ENCODE measurements at places on chromosomes 4 and X. TPM values are rescaled to one million over a fixed set of nuclear protein-coding genes. Genes with fewer than 3 reads are reported as not detected.

GRCh38 chr4:110949542-110949941 is 326.7 kb upstream of the PITX2 start:
- H3K36me3 ChIP-seq: no peaks in the 10 kb centered on the region
- no peak overlapping the region for H3K27ac ChIP-seq
- no peaks in the 10 kb centered on the region for H3K27me3 ChIP-seq
- no peak for DNase-seq
- H3K4me1 ChIP-seq: no peaks in the 10 kb centered on the region

DNA sequence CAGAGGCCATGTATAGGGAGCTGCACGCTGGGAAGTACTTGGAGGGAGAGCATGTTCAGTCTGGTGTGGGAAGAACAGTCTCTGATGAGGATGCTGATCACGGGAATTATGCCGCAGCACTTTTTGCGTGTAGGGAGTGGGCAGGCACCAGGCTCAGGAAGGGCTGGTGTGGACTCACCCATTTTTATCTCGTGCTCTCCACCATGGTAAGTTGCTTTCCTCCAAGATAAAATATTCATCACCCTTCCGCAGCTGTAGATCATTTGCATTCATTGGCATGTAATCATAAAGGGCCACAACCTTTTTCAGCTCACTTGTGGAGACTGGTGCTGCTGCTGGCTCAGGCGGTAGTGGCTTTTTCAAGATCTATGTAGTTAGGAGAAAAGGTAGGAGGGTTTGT is 11.8 kb upstream of the TIMM8A start:
- H3K36me3 ChIP-seq: no peaks in the 10 kb centered on the region
- no peaks in the 10 kb centered on the region for H3K4me1 ChIP-seq
- no peak overlapping the region for H3K27ac ChIP-seq
- DNase-seq: no peak
- no peaks in the 10 kb centered on the region for H3K27me3 ChIP-seq

- no peak overlapping the region for H3K27ac ChIP-seq
- no peak for DNase-seq
- no peaks in the 10 kb centered on the region for H3K36me3 ChIP-seq
- H3K4me3 ChIP-seq: no peak overlapping the region
Observed at GRCh38 chr4:128153800-128154199, 92.7 kb downstream of the LARP1B start.

DNA sequence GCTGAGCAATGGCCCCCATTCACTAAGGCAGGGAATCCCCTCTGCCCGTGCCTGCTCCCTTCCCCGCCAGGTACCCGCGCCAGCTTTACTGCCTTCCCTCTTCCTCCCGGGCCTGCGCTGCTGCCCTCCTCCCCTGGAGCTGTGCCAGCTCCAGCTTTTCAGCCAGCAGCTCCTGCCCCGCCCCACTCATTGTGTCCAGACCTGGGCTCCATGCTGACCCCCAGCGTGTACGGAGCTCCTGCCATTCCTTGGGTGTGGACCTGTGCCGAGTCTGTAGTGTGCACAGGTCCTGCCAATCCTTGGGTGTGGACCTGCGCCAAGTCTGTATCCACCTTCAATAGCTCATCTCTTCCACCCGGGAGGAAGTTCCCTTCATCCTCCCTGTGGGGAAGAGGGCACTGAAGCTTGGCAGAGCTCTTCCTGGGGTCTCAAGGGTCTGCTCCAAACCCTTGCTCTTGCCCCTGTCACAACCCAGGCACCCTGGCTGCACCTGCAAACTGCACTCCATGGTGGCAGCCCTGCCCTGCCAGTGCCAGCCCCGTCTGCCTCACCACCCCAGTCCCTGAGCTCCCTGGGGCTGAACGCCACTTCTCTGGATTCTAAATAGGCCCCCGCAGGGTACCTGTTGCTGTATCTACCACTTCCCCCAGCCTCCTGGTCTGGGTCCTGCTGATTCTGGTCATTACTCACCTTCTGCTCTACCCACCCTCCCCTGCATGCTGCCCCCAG is 63.9 kb downstream of the TRMT44 start:
- no peak overlapping the region for H3K27ac ChIP-seq
- H3K27me3 ChIP-seq: no peaks in the 10 kb centered on the region
- DNase-seq: no peak
- no peak overlapping the region for H3K4me3 ChIP-seq

DNA sequence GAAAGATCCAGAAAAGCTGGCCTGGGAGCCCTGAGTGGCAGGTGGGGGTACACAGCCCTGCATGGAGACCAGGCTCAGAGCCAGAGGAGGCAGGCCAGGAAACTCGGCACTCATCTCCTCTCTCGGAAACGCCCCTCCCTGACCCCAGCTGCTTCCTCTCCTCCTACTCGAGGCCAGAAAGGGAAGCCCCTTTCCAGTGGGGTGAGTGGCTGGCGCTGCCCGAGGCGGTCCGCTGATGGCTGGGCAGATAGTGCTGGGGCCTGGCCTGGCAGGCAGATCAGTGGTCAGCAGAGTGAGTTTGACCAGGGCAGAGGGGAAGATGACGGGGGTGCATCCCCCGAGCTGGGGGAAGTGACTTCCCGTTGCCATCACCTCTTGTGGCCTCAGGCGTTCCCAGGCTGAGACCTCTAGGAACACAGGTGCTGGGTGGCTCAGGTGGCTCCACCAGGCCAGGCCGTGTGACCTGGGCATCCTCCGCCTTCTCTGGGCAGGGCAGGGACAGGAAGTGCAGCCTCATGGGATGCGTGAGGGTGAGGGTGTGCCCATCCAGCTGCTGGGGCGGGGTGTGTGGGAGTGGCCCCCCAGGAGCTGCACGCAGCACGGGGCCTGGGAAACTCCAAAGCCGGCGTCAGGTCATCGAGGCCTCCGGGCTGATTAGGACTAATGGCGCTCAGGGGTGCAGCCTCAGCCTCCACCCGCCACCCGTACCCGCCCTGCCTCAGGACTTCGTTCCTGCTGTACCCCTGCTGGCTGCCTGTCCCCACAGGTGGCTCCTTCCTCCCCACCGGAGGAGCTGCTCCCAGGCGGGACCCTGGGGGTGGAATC is 5.7 kb downstream of the SH3BP2 start:
- H3K4me1 ChIP-seq: peaks cover 13% of the 10 kb centered on the region
- peak; percentile 4 for DNase-seq
- H3K27me3 ChIP-seq: peaks cover 17% of the 10 kb centered on the region
- H3K36me3 ChIP-seq: no peaks in the 10 kb centered on the region
- no peak overlapping the region for H3K4me3 ChIP-seq

DNA sequence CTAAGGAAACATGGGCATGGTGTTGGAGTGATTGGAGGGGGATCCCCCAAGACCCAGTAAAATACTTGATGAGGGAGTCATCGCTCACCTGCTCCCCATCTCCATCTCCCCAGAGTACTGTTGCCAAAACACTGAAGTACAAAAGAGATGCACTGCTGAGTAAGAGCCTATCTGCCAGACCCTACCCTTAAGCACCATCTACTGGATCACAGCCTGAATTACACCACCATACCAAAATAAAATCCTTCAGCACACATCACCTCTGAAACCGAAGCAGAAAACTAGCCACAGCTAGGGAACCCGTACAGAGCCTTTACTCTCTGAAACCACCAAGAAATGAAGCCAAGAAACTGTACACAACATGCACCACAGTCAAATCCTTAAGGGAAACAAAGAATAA is 466.3 kb upstream of the ACTRT1 start:
- no peaks in the 10 kb centered on the region for H3K4me1 ChIP-seq
- H3K36me3 ChIP-seq: no peaks in the 10 kb centered on the region
- DNase-seq: peak; percentile 29
- H3K4me3 ChIP-seq: no peak overlapping the region

DNA sequence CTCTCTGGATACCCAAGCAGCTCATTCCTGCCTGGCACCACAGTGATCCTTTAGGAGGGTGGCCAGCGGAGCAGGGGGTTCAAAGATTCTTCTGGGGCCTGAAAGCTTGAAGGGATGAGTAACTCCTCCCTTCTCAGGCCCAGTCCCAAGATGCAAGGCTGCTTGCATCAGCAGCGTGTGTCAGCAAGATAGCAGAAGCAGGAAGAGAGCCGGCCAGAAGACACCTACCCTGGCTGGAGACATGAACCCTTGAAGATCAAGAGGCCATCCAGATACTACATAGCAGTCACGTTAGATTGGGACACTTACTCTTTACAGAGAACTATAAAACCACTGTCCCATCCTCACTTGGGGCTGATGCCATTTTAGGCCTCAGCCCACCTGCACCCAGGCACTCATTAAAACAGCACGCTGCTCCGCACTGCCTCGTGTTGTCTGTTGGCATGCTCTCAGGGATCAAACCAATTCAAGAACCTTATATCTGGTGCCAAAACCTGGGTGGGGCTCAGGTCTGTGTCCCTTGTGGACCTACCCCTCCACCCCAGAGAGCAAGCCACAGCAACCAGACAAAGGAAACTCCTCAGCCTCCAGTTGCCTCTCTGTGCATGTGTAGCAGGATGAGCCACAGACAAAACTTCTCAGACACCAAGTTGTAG is 6.5 kb downstream of the UGT2B17 start:
- H3K36me3 ChIP-seq: no peaks in the 10 kb centered on the region
- H3K4me1 ChIP-seq: no peaks in the 10 kb centered on the region
- no peaks in the 10 kb centered on the region for H3K27me3 ChIP-seq
- no peak overlapping the region for H3K4me3 ChIP-seq

GRCh38 chr4:149403081-149403480 is 412.6 kb downstream of the IQCM start:
- H3K27ac ChIP-seq: no peak overlapping the region
- no peaks in the 10 kb centered on the region for H3K4me1 ChIP-seq
- H3K36me3 ChIP-seq: no peaks in the 10 kb centered on the region
- no peak overlapping the region for H3K4me3 ChIP-seq

- no peaks in the 10 kb centered on the region for H3K27me3 ChIP-seq
- H3K27ac ChIP-seq: no peak overlapping the region
- DNase-seq: no peak
- H3K4me3 ChIP-seq: no peak overlapping the region
Observed at GRCh38 chr4:171376724-171377123, 436.5 kb upstream of the GALNTL6 start.

FGFBP1 gene
- not detected for total RNA-seq

THAP9 gene
- 41.3 TPM for total RNA-seq

GSX2 gene
- 0.59 TPM for total RNA-seq

GAGE12F gene
- not detected for total RNA-seq

AVPR2 gene
- not detected for total RNA-seq

NCAPG gene
- 132 TPM for total RNA-seq

All from neural progenitor cell (in vitro differentiated cells).